Activated T-helper 1 cell treated with Interleukin-2 at 50 U/mL for 16 hours (primary cell): ENCODE measurements at places on chromosomes 11 and 22.

DNA sequence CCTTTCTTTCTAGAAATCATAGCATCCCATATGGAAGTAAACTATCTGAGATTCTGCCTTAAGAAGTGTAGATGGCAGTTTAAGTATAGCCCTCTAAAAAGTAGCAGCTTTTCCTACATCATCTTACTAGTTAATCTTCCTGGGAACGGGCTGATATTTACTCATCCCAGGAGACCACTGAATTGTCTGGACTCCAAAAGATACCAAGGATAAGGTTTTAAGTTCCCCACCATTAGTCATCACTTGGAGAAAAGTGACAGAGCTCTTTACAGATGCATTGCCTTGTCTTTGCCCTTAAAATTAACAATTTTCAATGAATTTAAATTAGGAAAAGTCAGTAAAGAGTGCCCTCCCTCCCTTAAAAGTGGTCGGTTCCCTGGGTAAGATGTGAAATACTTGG is 129.5 kb downstream of the MAML2 start:
- no peak for DNase-seq

DNA sequence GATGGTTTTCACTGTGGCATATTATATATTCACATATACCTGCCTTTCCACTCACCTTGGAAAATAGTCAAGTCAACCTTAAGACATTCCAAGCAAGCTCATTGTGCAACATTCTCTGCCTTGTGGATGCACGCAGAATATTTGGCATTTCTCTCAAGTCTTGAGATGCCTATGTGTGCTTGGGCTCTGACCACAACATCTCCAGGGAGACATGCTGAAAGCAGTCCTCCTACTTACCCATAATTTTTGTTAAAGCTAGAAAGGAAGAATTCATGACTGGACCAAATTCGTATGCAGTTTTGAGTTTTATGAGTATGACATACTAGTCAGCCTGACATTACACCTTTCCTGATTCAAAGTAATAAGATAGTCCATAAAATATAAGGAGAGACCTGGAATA is 684.0 kb downstream of the OPCML start:
- DNase-seq: no peak

GRCh38 chr11:17406082-17406817 is 17.8 kb upstream of the KCNJ11 start:
- DNase-seq: no peak

DNA sequence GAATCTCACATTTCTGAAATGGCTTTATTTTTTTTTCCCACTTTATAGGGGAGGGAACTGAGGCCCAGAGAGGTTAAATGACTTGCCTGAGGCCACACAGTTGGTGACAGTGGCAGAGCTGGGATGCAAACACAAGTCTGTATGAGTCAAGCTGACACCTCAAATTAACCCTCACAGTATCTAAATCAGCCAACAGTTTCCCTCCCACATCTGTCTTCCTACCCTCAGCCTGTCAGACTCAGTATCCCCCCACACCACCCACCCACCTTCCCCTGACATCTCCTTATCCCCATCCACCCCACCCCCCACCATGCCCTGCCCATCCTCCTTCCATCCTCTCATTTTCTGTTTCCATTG is 95.2 kb downstream of the TP53I11 start:
- DNase-seq: no peak

DNA sequence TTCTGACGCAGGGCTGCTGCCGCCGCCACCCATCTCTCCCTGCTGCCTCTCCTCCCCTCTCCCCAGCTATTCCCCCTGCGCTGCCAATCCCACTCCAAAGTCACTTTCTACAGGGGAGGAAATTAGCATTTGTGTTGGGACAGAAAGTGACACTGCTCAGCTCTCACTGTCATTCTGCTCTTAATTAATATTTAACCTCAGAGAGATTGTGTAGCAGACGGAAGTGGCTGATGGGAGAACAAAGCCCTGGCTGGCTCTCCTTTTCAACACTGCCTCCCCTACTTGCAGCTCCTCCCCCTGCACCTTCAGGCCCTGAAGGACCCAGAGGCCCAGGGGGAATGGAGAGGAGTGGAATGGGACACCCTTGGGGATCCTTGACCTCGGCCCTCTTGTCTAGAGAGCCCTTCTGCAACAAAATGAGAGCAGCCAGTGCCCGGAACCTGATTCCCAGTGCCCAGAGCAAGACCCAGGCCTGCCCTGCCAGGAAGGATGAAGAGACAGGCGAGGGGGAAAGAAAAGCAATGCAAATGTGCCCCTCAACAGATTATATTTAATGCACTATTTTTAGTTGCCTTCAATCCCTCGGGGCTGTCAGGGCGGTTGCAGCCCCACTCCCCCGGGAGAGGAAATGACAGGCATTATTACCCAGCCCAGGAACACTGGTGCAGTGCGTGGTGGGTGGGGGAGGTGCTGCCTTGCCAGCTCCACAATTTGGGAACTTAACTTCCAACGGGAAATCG is 14.6 kb upstream of the NRGN start:
- no peak for DNase-seq

GRCh38 chr11:73752216-73752867 is 8.5 kb downstream of the RAB6A start:
- no peak for DNase-seq

- no peak for DNase-seq
Measured at GRCh38 chr22:45642986-45643385, 28.6 kb upstream of the ATXN10 start.

DNA sequence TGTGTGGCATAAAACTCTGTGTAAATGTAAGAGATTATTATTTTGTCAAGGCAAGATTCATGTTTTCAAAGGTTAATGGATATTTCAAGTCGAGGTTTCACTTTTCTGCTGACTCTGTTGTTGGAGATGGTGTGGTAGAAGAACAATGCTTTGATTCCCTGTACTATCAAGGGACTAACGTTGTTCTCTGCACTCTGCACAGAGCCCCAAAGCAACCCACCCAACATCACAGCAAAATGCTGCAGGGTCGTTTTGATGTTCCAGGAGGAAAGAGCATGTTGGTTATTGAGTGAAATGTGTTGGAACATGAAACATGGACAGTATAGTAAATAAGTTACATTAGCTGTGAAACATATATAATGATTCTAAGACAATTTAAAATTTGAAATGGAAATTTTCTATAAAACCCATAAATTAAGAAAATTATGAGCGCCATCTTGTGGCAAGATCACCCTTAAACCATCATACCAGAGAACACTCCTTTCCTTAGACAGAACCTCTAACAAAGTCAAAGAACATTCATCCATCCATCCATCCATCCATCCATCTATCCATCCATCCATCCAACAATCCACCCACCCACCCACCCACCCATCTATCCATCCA is 164.4 kb upstream of the ZBED5 start:
- no peak for DNase-seq

- DNase-seq: no peak
Measured at GRCh38 chr11:128828350-128828749, 38.7 kb downstream of the KCNJ1 start.

- DNase-seq: no peak
Measured at GRCh38 chr11:87295237-87295636, 257.5 kb downstream of the TMEM135 start.

DNA sequence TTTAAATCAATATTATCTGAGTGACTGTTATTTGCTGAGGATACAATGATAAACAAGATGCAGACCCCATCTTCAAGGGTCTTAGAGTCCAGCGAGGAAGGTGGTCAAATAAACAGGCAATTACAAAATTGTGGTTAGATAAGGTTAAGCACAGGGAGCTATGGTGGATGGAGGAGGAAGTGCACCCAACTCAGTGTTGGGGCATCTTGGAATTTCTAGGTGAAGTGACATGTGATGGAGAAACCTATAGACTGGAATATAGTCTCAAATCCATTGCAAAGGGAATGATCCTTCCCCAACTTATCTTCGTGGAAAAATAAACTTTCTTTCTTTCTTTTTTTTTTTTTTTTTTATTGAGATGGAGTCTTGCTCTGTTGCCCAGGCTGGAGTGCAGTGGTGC is 3.4 kb upstream of the PTPRJ start:
- DNase-seq: no peak

GRCh38 chr11:15327786-15328231 is 213.1 kb downstream of the INSC start:
- DNase-seq: no peak

- no peak for DNase-seq
Measured at GRCh38 chr11:36345535-36346141, 49.5 kb downstream of the PRR5L start.

GRCh38 chr22:23457380-23457985 is 122.6 kb downstream of the IGLL1 start:
- no peak for DNase-seq
